ENCODE measurements at places on chromosomes 2 and 18. TPM values are rescaled to one million over a fixed set of nuclear protein-coding genes. Genes with fewer than 3 reads are reported as not detected.

DNAJC27 gene
- total RNA-seq, result 11.3 TPM

- DNase-seq, result no peak
These were observed 5.7 kb downstream of the AMER3 start for GRCh38 chr2:130760754-130761751.

DNA sequence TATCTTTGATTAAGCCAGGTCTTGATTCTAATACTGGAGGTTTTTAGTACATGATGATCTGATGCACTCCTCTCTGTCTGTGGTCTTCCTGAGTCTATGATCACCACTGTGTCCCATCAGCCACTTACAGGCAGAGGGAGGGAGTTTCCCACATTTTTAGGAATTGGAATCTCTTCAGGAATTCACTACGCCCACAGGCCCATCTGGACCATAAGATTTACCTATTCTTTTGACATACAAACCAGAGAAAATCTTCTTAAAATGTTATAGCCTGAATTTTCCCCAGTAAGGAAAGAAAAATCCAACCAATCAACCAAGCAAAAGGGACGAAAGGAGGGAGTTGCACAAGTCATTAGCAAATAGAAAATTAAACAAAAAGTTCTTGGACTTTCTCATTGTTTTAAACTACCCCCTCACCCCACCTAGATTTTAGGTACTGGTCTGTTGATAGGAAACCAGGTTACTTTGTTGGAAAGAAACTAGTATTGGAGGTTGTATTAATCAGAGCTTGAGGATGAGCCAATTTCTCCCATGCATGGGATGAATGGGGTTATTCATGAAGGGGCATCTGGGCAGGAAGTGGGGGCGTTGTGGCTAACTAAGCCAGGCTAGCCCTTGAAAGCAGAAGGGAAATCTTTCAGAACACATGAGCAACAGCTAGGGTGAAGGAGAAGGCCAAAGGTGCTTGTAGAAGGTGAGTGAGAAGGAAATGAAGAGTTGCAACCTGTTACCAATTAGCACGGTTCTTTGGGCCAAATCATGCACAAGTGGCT lies 328.2 kb upstream of the MEX3C start:
- no peak for DNase-seq

GRCh38 chr2:95025406-95026319 lies at the start of gene MAL:
Gene MAL, plus strand, starts transcription at chr2:95025708. Its CDS starts 85 bp downstream, at chr2:95025793.
- DNase-seq, result no peak

DNA sequence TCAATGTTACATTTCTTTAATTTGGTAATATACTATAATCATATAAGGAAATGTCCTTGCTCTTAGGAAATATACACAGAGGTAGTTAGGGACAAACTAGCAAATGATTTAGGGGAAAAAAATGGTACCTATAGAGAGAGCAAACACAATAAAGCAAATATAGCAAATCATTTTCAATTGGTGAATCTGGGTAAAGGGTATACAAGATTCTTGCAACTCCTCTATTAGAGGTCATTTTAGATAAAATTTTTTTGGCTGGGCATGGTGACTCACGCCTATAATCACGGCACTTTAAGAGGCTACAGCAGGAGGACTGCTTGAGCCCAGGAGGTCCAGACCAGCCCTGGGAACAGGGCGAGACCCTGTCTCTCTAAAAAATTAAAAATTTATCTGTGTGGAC lies 44.4 kb downstream of the STRN start:
- no peak for DNase-seq

STAT4 gene
- total RNA-seq, result 9.1 TPM

GRCh38 chr2:8851811-8852560 lies 14.6 kb upstream of the KIDINS220 start:
- no peak for DNase-seq

DGUOK gene
- total RNA-seq, result 52.3 TPM

All from vagina (tissue), 2 donors.